Stimulated activated CD8-positive, alpha-beta memory T cell treated with anti-CD3 and anti-CD28 coated beads, Interleukin-12 subunit alpha, Interleukin-12 subunit beta, amount 100 ng/mL, for 1 hour (primary cell): ENCODE measurements at places on chromosomes 3 and 15.

DNA sequence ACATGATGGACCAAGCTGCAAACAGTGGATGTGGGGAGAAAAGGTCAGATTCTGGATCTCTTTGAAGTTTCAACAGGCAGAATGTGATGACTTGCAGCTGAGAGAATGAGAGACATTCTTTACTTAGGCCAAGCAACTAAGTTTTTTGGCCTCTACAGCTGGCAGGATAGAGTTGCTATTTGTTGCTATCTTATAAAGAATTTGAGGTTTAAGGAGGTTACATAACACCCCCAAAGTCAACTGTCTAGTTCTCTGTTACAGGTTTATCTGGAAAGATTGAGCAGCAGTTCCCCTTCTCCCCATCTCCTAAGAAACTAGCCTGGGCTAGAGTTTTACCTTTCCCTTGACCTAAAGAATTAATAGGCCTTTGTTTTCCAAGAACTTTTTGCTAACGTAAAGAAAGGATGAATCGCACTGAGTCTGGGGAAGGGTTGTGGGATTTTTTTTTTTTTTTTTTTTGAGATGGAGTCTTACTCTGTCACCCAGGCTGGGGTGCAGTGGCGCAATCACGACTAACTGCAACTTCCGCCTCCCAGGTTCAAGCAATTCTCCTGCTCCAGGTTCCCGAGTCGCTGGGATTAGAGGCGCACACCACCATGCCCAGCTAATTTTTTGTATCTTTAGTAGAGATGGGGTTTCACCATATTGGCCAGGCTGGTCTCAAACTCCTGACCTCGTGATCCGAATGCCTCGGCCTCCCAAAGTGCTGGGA, 26.6 kb upstream of the SLMAP start:
- no peak for DNase-seq

- DNase-seq = no peak
Measured at GRCh38 chr3:1439395-1439794, 346.6 kb downstream of the CNTN6 start.

GRCh38 chr15:28888900-28889299, 3.1 kb downstream of the APBA2 start:
- DNase-seq = no peak

GRCh38 chr15:98734466-98735199, 86.3 kb downstream of the IGF1R start:
- DNase-seq = no peak

DNA sequence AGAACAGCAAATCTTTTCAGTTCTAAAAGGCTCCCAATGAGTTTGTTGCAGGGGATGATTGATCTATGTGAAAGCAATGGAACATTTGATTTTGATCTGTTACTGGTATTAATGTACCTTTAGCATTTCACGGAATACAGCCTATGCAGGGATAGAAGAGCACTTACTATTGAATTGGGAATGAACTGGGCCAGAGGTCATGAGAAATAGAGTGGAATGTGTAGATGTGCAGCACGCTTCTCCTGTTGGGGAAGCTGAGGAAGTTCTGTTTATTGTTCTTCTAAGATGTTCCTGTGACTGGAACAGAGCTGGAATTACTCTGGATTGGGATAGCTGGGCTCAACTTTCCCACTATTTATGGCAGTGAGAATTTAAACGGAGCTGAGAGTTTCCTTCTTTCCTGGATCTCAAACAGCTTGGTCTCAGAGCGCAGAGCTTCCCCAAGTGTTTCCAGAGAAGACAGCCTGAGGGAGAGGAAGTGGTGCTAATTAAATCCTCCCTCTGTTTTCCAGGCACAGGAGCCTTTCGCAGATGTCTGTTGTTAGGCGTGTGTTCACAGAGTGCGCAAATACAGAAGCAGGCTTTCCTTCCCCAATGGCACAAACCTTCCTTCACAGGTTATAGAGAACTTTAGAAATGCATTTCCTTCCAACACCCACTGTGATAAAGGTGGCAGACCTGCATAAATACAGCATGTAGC, 32.5 kb downstream of the TPRG1 start:
- no peak for DNase-seq

GRCh38 chr15:70023064-70023768, 74.5 kb downstream of the TLE3 start:
- DNase-seq = peak; percentile 36

GRCh38 chr3:187963003-187963676, 190.8 kb upstream of the LPP start:
- DNase-seq = no peak

DNA sequence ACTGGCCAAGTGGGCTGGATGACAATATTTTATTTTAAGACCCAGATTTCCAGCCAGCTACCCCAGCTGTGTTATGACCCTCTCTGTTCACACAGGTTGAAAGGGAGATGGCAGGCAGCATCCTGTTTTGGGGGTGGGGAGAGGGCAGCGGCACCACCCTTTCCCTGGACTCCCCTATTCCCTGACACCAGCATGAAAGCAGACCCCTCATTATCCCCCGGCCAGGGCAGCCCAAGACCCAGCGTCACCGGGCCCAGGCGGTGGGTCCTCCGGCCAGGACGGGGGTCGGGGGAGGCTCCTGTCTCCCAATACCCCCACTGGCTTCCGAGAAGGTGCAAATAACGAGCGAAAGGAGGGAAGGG, 127.6 kb upstream of the MEF2A start:
- no peak for DNase-seq

DNA sequence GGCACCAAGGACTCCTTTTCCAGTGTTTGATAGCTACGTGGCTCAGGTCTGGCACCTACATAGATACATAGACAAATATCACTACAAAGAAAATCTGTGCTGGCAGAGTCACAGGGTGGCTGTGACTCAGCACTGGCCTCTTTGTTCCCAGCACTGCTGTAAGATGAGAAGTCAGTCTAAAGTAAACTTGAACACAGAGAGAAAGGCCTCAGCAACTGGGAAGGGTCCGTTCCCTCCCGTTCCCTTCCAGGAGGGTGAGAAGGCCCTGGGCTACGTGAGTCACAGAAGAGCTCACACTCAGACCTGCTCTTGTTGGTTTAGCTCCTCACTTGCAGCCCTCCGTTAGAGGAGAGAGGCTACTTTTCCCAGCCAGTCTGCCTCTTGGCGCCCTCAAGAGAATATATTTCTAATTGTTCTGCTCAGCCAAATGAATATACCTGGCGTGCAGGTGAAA, 23.1 kb downstream of the ANXA2 start:
- DNase-seq = no peak

DNA sequence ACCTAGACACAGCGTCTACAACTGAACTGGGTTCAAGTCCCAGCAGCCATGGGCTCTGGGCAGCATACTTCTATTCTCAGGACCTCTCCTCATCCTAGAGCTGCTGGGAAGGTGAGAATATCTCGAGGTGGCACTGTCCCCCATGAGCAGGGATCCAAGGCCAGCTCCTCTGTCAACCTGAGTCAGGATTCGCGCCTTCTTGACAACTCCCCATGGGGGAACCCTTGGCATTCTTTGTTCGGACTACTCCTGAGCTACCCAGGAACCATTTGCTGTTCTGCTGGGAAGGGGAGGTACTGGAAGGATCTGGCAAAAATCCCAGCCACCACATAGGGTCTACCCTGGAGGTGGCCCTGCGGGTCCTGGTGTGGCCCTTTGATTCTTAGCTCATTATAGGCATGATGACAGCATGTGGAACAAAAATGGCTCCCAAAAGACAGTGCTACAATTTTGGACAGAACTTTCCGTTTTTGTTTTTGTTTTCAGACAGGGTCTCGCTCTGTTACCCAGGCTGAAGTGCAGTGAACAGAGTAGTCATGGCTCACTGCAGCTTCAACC, 22.3 kb downstream of the PLXNB1 start:
- no peak for DNase-seq

GRCh38 chr3:71896751-71897150, 111.8 kb upstream of the PROK2 start:
- DNase-seq = no peak

- no peak for DNase-seq
Measured at GRCh38 chr15:62969442-62970089, 73.0 kb upstream of the TPM1 start.

- DNase-seq = no peak
Measured at GRCh38 chr3:139771331-139771730, 93.6 kb upstream of the NMNAT3 start.

- DNase-seq = no peak
Measured at GRCh38 chr3:56688191-56688590, 5.1 kb upstream of the TASOR start.

- DNase-seq = no peak
Measured at GRCh38 chr3:177144922-177145321, 52.4 kb downstream of the TBL1XR1 start.

DNA sequence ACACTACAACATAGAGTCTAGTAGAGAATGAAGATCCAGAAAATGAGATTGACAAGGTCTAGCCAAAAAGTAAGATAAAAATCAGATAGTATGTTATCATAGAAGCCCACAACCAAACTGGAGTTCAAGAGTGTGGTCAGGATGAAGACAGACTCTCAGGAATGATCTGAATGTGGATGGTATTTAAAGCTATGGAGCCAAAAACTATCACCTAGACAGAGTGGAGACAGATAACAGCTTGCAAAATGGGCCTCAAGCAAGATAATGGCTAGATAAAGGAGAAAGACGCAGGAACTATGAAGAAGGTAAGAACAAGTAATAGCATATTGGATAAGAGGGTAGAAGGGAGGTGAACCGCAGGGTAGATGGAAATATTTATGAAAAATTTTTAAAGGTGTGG, 35.4 kb downstream of the ZMAT3 start:
- no peak for DNase-seq

DNA sequence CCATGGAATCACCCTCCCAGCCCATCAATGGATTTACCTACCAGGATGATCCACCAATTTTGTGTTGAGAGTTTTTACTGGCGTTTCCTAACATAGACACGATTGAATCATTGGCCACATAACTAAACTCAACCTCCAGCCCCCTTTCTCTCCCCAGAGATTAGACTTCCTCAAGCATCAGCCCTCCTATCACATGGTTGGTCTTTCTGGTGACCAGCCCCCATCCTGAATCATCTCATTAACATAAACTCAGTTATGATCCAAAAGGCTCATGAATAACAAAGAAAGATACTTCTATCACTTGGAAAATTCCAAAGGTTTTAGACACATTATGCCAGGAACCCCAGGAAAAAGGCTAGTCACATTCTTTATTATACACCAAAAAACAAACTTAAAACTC, 21.2 kb downstream of the PRKAR2A start:
- no peak for DNase-seq

GRCh38 chr15:34327906-34328305, 9.7 kb downstream of the SLC12A6 start:
- DNase-seq = no peak

DNA sequence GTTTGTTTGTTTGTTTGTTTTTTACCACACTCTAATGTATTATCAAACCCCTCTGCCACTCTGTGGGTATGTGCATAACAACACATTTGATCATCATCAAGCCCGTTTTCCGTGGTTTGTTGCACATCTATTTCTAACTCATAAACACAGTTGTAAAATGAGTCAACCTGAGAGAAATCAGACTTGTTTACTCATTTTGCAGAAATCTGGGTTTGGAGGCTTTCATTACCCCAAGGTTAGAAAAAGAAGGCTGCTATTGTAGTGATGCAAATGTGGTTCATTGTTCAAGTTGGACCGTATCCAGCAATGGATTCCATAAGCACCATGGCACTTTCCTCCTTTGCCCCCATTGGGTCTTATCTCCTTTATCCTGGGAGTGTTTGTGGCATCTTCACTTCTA, 353.2 kb upstream of the SOX2 start:
- no peak for DNase-seq

DNA sequence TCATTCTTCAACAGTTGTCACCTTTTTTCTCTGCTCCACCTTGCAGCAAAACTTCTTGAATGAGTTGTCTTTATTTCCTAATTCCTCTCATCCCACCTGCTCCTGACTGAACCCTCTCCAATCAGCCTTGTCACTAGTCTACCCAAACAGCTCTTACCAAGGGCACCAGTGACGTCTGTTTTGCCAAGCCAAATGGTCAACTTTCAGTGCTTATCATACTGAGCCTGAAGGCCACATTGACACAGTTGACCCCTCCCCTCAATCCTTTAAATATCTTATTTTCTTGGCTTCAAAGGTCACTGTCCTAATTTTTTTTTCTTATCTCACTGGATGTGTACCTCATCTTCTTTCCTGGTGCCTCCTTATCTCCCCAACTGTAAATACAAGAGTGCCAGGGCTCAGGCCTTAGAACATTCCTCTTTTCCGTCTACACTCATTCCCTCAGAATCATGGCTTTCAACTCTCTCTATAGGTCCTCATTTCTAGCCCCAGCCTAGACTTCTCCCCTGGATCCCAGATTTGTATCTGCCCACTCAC, 43.2 kb downstream of the CMTM8 start:
- DNase-seq = no peak

DNA sequence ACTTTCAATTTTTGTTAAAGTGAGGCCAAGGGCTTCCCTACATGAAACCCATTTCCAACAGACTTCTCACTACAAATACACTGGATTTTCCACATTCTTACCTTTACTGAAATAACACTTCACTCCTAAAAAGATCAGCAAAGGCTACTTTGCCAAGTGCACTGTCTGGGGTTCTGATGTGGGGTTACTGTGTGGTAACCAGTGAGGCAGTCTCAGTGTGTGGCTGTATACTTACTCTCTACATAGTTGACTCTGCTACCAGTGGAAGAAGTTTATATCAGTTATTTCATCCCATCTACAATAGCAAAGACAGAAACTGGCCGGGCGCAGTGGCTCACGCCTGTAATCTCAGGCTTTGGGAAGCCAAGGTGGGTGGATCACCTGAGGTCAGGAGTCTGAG, 5.6 kb downstream of the WDR82 start:
- no peak for DNase-seq

- DNase-seq = no peak
Measured at GRCh38 chr3:142445816-142446254, 2.0 kb downstream of the XRN1 start.

DNA sequence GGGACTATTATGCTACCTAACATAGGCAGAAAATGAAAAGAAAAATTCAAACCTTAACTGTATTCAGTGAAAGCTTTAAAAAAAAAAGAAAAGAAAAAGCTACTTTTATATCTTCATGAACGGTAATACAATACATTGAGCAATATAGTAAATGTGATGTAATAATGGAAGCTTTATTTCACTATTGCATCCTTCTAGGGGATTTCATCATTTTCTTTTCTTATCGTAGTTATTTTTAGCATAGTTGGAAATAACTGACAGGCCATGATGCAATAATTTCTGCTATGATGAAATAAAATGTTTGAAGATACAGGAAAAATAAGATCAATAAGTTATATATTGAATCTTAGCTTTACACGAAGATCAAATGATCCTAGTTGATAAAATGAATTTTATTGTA, 40.3 kb upstream of the ZCWPW2 start:
- no peak for DNase-seq

- no peak for DNase-seq
Measured at GRCh38 chr3:133278260-133279043, 121.4 kb upstream of the BFSP2 start.

- DNase-seq = no peak
Measured at GRCh38 chr15:94400526-94401298, 169.4 kb downstream of the MCTP2 start.

- no peak for DNase-seq
Measured at GRCh38 chr3:32310918-32311839, 72.7 kb downstream of the CMTM8 start.

DNA sequence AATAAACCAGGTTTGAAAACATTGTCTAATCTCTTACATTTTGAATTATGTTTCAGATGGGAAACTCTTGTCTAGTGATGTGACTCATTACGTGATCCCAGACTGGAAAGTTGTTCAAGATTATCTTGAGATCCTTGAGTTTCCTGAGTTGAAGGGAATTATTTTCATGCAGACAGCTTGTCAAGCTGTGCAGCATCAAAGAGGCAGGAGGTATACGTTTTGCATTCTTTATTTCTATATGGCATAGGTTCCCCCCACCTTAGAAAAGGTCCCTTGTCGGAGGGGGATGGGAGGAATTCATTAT, 1.5 kb downstream of the DIS3L start:
- no peak for DNase-seq
